Regular cardiac myocyte (primary cell): ENCODE measurements at places on chromosomes 3 and 15. TPM values are rescaled to one million over a fixed set of nuclear protein-coding genes. Genes with fewer than 3 reads are reported as not detected.

Gene KNG1
- not detected in 2 replicates for total RNA-seq

Gene AP3S2
- total RNA-seq, result 46.8 and 75.0 TPM in 2 replicates

Gene CLDN11
- 225 and 382 TPM in 2 replicates for total RNA-seq

Gene LDHAL6B
- total RNA-seq, result not detected in 2 replicates

Gene SI
- total RNA-seq, result not detected in 2 replicates

Gene ADAMTS7
- total RNA-seq, result 12.8 and 18.6 TPM in 2 replicates

Gene ISY1
- 23.1 and 35.5 TPM in 2 replicates for total RNA-seq

Gene WDR93
- total RNA-seq, result under 0.01 TPM in 1 of 2 replicates, not detected in the other

Gene PPP4R2
- total RNA-seq, result 81.3 and 123 TPM in 2 replicates

Gene CHRM5
- not detected in 2 replicates for total RNA-seq

Gene CD200R1L
- not detected in 2 replicates for total RNA-seq

Gene GCNT3
- under 0.01 and 0.56 TPM in 2 replicates for total RNA-seq

Gene GCSAM
- total RNA-seq, result not detected in 2 replicates

Gene MAPKBP1
- total RNA-seq, result 14.1 and 16.1 TPM in 2 replicates

Gene STARD5
- 3.3 and 21.1 TPM in 2 replicates for total RNA-seq

Gene CNTN6
- total RNA-seq, result under 0.01 and 0.28 TPM in 2 replicates

Gene HYAL3
- 5.2 and 6.8 TPM in 2 replicates for total RNA-seq

Gene EFCC1
- total RNA-seq, result under 0.01 TPM in 1 of 2 replicates, not detected in the other

Gene GABRG3
- not detected in 2 replicates for total RNA-seq

Gene ANKUB1
- not detected in 2 replicates for total RNA-seq

Gene B4GALT4
- 41.0 and 72.2 TPM in 2 replicates for total RNA-seq
